T-helper 17 cell (primary cell): ENCODE measurements at places on chromosomes 3 and 15. TPM values are rescaled to one million over a fixed set of nuclear protein-coding genes. Genes with fewer than 3 reads are reported as not detected.

DNA sequence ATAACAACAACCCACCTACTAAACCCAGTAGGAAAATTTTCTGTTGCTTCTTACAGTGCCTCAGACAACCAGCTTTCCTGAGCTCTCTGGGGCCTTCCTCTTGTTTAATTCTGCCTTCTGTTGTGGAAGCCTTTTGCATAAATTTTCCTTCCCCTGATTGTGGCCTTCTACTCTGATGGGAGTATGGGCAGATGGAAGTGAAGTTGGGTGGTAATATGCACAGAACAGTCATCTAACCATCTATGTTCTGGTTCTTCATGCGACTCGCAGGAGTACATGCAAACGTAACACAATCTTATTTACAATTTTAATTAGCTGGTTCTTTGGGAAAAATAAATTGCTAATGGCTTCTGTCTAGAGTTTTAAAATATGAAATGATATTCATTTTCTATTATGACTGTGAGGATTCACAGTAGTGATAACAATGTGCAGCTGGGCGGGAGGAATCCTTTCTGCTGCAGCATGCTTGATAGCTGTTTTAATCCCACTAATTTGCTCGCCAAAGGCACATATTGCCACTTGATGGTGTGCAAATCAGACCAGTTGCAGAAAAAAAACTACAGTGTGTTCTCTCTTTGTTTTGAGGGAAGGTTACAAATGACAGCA, 311.5 kb upstream of the ROPN1 start:
- H3K27ac ChIP-seq: no peak overlapping the region
- H3K4me1 ChIP-seq: no peaks in the 10 kb centered on the region
- peaks cover 18% of the 10 kb centered on the region for H3K27me3 ChIP-seq
- DNase-seq: no peak
- H3K4me3 ChIP-seq: no peak overlapping the region

GRCh38 chr15:64019764-64020163, 26.5 kb downstream of the DAPK2 start:
- no peaks in the 10 kb centered on the region for H3K27me3 ChIP-seq
- H3K4me3 ChIP-seq: no peak overlapping the region
- H3K27ac ChIP-seq: no peak overlapping the region
- no peaks in the 10 kb centered on the region for H3K36me3 ChIP-seq
- DNase-seq: no peak

- no peak overlapping the region for H3K27ac ChIP-seq
- no peak for DNase-seq
- peaks cover 6% of the 10 kb centered on the region for H3K4me1 ChIP-seq
- H3K36me3 ChIP-seq: peaks cover 2% of the 10 kb centered on the region
- no peak overlapping the region for H3K4me3 ChIP-seq
These were observed 31.7 kb downstream of the GRIP2 start for GRCh38 chr3:14508505-14508819.

DNA sequence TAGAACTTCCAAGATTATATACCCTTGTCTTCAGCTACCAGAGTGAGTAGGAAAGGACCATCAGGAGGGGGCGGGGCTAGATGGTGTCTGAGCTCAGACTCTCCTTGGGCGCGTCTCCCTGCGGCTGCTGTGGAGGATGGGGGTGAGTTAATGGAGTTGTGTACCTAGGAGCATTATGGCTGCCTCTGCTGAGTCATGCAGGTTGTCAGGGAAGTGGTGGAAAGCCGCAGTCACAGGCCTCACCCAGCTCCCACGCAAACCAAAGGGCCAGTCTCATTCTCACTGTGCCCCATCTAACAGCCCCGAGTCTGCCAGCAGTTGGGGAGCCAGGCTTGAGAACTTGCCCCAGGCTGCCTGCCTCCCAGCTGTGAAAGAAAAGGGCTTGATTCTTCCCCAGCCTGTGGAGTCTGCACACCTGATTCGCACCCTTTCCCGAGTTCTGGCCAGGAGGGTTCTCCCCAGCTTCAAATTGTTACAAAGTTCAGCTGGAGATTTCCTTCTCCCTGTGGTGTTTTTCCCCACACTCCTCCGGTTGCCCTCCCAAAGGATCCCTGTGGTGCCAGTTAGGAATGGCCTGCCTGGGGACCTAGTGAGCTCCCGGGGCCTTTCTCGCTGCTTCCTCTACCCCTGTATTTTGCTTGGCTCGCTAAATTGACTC, 143.3 kb downstream of the HCN4 start:
- no peaks in the 10 kb centered on the region for H3K27me3 ChIP-seq
- H3K27ac ChIP-seq: peak overlapping the region; percentile 72
- peak overlapping the region; percentile 66 for H3K4me3 ChIP-seq
- peak; percentile 23 for DNase-seq
- peaks cover 13% of the 10 kb centered on the region for H3K4me1 ChIP-seq

GRCh38 chr3:141000686-141001085, 50.5 kb upstream of the SPSB4 start:
- peaks cover 5% of the 10 kb centered on the region for H3K4me1 ChIP-seq
- H3K27ac ChIP-seq: no peak overlapping the region
- DNase-seq: no peak
- H3K27me3 ChIP-seq: peaks cover 16% of the 10 kb centered on the region
- H3K36me3 ChIP-seq: no peaks in the 10 kb centered on the region

- no peak for DNase-seq
- H3K27me3 ChIP-seq: peaks cover 29% of the 10 kb centered on the region
- H3K36me3 ChIP-seq: peaks cover 5% of the 10 kb centered on the region
- H3K27ac ChIP-seq: peak overlapping the region; percentile 47
These were observed 21.8 kb downstream of the MYH15 start for GRCh38 chr3:108488631-108489030.

GRCh38 chr3:69868841-69869420, 129.7 kb downstream of the MITF start:
- DNase-seq: no peak
- H3K27me3 ChIP-seq: no peaks in the 10 kb centered on the region
- H3K27ac ChIP-seq: no peak overlapping the region
- no peaks in the 10 kb centered on the region for H3K36me3 ChIP-seq
- no peaks in the 10 kb centered on the region for H3K4me1 ChIP-seq
- no peak overlapping the region for H3K4me3 ChIP-seq

GRCh38 chr3:4077950-4078349, 225.2 kb upstream of the SETMAR start:
- H3K4me1 ChIP-seq: no peaks in the 10 kb centered on the region
- H3K27ac ChIP-seq: no peak overlapping the region
- no peak overlapping the region for H3K4me3 ChIP-seq
- no peak for DNase-seq

- no peak overlapping the region for H3K27ac ChIP-seq
- H3K4me1 ChIP-seq: peaks cover 3% of the 10 kb centered on the region
- H3K36me3 ChIP-seq: peaks cover 2% of the 10 kb centered on the region
- H3K27me3 ChIP-seq: peaks cover 5% of the 10 kb centered on the region
These were observed 39.3 kb downstream of the FGF7 start for GRCh38 chr15:49462232-49462844.

GRCh38 chr3:23944861-23945662, at the start of gene NR1D2:
Gene NR1D2, plus strand, starts transcription at chr3:23945286. Its CDS starts 293 bp downstream, at chr3:23945579.
- H3K4me3 ChIP-seq: peak within 1 kb of the TSS; percentile 96
- no peaks in the 10 kb centered on the region for H3K27me3 ChIP-seq
- no peaks in the 10 kb centered on the region for H3K36me3 ChIP-seq
- peak; percentile 80 for DNase-seq
- H3K27ac ChIP-seq: peak within 1 kb of the TSS; percentile 86
- peaks cover 36% of the 10 kb centered on the region for H3K4me1 ChIP-seq

- H3K4me1 ChIP-seq: peaks cover 63% of the 10 kb centered on the region
- H3K27me3 ChIP-seq: peaks cover 6% of the 10 kb centered on the region
- no peak overlapping the region for H3K4me3 ChIP-seq
- no peaks in the 10 kb centered on the region for H3K36me3 ChIP-seq
These were observed 3.5 kb downstream of the VIPR1 start for GRCh38 chr3:42505849-42506410.

DNA sequence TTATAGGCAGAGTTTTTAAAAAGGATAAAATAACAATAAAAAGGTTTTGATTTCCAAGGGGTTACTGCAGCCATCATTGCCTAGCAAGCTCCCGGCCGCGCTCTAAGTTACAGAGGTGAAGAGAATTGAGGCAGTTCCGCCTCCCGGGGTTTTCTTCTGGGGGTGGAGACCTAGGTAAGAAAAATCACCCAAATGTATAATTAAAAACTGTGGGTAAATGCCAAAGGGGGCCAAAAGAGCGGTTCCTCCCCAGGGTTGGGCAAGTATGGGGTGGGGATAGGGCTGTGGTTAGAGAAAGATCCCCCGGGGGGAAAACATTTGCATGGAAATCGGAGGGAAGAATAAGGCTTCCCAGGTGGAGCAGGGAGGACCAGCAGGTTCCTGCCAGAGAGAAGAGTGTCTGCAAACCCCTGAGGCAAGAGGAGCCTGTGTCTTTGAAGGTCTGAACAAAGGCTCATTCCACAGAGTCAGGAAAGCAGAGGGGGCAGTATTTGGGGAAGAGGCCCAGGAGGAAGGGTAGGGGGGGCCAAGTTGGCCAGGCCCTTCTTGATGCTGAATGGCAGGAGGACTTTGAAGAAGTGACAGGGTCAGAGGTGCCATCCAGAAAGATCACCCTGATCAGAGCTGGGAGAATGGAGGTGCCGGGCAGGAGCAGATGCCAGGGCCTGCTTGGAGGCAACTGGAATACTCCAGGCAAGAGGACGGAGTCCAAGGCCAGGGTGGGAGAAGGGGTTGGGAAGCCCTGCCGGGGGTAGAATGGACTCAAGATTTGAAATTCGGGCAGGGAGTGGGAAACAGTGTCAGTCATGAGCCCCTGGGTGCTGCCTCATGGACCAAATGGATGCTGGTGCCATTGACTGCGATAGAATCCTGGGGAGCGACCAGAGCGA, 152.9 kb upstream of the RGMA start:
- peaks cover 37% of the 10 kb centered on the region for H3K27me3 ChIP-seq
- H3K4me3 ChIP-seq: no peak overlapping the region
- H3K27ac ChIP-seq: no peak overlapping the region
- H3K36me3 ChIP-seq: no peaks in the 10 kb centered on the region
- H3K4me1 ChIP-seq: no peaks in the 10 kb centered on the region

DNA sequence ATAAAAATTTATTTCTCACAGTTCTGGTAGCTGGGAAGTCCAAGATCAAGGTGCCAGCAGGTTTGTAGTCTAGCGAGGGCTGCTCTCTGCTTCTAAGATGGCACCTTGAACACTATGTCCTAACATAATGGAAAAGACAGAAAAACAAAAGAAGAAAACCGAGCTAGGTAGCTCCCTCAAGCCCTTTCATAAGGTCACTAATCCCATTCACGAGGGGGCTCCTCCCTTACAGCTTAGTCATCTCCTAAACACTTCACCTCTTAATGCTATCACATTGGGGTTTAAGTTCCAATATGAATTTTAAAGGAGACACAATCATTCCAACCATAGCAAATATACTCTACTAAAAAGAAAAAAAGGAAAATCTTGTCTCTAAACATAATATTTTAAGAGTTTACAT, 23.6 kb downstream of the GOLGA6D start:
- H3K27me3 ChIP-seq: peaks cover 72% of the 10 kb centered on the region
- no peak overlapping the region for H3K27ac ChIP-seq
- H3K4me3 ChIP-seq: no peak overlapping the region
- no peak for DNase-seq
- H3K36me3 ChIP-seq: peaks cover 3% of the 10 kb centered on the region

LTF gene
- total RNA-seq: not detected

IL17RB gene
- 0.44 TPM for total RNA-seq

MUC4 gene
- not detected for total RNA-seq

GADL1 gene
- total RNA-seq: not detected
